ENCODE measurements at places on chromosomes 7 and 10.

DNA sequence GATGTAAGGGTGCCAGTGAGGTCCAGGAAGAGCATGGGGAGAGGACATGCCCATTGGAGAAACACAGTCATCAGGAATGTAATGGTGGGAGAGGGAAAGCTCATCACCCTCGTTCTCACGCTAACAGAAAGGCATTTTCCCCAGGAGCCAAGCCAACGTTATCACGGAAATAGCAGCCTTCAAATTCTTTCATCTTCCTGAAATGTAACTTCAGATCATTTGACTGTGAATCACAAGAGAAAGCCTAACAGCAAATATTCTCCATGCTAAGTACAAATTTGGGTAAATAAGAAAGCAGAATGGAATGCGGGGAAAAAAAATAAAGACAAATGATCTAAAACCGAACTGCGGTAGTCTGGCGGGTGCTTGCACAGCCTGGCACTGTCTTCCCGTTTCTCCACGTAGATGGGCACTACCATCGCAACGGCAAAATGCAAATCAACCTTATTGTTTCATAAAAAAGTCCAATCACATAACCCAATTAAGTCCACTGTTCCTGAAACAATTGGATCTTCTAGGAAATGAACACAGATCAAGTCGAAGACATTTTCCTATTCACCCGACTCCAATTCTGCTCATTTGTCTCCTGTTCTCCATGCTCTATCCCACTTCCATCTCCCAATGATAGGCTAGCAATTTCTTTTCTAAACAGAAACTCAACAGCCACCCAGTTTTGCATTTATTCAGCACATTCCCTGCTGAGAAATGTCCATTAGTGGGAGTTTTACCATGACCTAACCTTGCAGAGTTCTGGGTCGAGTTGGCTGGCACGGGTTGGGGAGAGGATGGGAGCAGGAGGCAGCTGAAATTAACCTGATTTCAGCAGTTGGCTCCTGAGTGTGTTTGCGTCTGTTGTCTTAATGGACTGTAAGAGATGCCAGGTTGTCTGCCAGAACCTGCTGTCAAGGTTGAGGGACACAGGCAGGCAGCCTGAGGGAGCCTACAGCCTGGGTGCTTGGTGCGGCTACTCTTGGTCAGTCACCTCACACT is 74.6 kb upstream of the FRMD4A start:
- DNase-seq, result no peak

GRCh38 chr7:80950550-80950967 is 31.7 kb upstream of the SEMA3C start:
- DNase-seq, result no peak

DNA sequence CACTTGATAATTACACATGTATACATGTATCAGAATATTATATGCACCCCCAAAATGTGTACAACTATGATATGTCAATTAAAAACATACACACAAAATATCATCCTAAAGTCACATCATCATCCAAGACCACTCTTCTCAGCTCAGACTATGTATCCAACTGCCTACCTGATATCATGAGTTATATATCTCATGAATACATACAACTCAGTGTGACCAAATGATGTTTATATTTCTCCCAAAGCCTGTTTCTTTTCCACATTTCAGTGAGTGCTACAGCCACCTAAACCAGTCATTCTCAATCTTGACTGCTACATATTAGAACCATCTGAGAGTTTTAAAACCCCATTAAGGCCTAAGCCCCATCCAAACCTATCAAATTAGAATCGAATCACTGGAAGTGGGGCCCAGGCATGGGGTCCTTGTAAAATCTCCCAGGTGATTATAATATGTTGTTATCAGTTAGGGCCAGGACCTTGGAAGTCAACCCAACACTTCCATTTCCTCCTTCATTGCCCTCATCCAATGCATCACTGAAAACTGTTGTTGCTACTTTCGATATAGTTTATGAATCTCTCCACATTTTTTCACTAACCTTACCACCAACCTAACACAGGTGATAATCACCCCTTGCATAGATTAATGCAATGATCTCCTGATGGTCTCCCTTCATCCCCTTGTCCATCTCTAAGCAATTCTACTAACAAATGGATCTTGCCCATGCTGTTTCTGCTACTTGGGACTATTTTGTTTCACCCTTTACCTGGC is 53.8 kb upstream of the ITGB8 start:
- DNase-seq, result no peak

GRCh38 chr7:90605055-90605454 is 8.9 kb downstream of the CDK14 start:
- DNase-seq, result no peak

DNA sequence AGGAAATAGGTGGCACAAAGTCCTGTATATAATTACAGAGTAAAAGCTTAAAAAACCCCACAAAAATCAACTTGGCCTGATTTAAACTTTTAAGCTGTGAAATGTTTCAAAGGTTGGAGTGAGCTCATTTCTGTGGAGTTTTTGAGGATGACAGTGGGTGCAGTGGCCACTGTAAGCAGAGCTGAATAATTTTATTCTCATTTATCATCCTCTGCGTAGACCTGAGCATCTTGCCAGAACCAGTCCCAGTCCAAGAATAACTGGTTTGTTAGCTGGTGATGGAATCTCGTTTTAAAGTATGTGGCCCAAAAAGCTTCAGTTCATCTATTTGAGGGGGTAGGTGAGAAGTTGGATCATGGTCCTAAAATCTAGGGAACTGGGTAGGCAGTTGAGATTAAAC is 4.4 kb downstream of the BMPER start:
- no peak for DNase-seq

- DNase-seq, result no peak
Observed at GRCh38 chr7:94710256-94710655, 54.3 kb upstream of the SGCE start.

- no peak for DNase-seq
Observed at GRCh38 chr10:86960863-86961434, 2.5 kb downstream of the SNCG start.

GRCh38 chr7:128270826-128271272 is 29.8 kb downstream of the LEP start:
- DNase-seq, result peak; percentile 42

- DNase-seq, result peak; percentile 91
Observed at GRCh38 chr7:151083071-151083823, at the start of gene TMUB1. Gene TMUB1 (minus strand): TSS chr7:151083493. CDS start chr7:151082563, 930 bp downstream.

GRCh38 chr7:44236333-44236728 is 35.6 kb downstream of the YKT6 start:
- DNase-seq, result no peak

DNA sequence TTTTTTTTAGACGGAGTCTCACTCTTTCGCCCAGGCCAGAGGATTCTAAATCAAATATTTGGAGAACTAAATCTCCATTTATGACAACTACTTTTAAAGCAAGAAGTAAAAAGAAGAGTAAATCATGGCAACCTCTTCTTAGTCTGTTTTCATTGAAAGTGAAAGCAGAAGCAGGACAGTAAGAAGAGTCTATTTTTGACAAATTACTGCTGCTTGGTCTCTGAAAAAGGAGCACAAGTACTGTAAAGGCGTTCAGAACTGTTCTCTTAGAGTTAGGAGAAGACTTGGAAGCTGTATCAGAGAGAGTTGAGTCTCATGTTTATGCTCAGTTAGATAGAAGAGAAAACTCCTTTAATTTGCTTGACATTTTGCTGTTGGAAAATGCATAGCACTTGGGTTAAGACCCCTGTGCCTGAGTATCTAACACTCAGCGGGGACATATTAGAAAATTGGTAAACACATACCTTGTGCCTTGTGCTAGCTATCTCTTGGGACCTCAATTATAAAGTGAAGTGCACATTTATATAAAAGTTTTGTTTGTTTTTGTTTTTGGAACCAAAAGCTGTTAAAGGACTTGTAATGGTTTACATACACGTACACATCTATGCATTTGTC is 433.0 kb downstream of the ANKRD7 start:
- DNase-seq, result no peak

DNA sequence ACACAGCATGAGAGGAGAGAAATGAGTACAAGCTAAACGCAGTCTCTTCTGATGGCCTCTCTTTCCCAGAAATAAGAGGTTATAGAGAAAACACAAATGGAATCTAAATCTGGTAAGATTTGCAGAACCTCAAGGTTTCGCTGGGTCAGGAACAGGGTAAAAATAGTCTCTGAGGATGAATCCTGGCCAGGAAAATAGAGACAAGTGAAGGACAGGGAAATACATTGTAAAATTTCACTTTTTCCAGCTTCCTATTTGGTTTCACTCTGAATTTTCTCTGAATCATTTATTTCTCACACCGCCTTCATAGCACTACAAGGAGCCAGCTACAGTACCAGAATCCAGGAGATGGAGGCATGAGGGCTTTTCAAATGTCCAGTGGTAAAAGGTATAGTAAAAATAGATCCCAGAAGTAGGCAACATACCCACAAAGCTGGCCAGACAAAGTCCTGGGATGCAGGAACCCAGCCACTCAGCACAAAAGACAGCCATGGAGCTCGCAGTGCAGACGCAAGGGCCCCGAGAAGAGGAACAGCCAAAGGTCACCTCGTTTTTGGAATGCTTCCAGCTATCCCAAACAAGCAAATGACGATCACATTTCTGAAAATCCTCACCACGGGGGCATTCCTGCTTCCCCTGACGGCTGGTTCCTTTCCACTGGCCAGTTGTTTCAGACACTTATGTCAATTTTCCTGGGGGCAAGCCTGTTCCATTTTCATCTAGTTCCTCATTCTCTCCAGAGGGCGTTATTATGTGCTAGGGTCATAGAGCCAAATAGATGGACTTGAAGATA is 21.5 kb upstream of the IKZF1 start:
- DNase-seq, result no peak

DNA sequence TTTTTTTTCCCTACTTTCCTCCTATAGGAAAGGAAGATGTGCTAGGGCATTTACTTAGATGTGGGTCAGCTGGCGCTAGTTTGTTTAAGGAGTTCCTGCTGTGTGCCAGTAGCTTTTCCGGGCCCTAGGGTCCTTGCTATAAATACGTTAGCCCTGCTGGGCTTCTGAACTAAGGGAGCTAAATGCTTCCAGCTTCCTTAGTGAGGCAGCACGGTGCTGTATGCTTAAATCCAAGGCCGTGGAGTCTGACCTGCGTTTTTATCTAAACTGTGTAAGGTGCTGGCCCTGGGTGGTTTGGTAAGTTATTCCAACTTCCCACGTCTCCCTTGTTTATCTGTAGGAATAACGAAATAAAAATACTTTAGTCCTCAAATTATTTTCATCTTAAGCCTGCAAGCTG is 594 bp downstream of the TDRD1 start:
- DNase-seq, result no peak

- DNase-seq, result no peak
Observed at GRCh38 chr10:125602825-125603224, 80.1 kb downstream of the TEX36 start.

Measured in activated CD8-positive, alpha-beta memory T cell treated with anti-CD3 and anti-CD28 coated beads, Interleukin-2, amount 50 U/mL, for 48 hours (primary cell).